Gastroesophageal sphincter (tissue), 4 donors: ENCODE measurements at places on chromosomes 16 and 17.
A peak's percentile ranks its signal among the peaks of the same experiment; 100 is the strongest.

DNA sequence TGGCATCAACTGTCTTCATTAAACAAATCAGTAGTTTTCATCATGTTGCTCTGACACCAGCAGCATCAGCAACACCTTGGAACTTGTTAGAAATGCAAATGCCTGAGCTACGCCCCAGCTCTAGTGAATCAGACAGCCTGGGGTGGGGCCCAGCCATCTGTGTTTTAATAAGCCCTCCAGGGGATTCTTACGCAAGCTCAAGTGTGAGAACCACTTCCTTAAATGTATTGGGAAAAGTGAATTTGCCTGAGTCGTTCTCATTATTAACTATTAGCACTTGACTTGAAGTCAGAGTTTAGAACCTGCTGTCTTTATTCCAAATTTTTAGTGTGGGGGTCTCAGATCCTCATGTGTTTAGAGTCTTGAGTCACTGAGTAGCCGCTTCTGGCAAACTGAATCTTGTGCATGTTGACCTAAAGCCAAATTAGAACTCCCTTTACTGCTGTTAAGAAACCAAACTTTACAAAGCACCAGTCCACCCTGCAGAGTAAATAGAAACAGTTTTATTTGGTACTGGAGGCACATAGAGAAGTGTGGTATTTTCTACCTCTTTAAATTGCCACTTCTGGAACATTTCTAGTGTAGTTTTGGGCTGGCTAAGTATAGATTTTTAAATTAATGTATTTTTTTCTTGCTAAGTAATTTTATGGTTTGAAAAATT is 137.4 kb upstream of the COX10 start:
- no peaks in the 10 kb centered on the region for H3K27me3 ChIP-seq
- no peak overlapping the region for H3K4me3 ChIP-seq
- ATAC-seq: peak; percentile 82
- H3K4me1 ChIP-seq: no peaks in the 10 kb centered on the region

- H3K4me1 ChIP-seq: no peaks in the 10 kb centered on the region
- ATAC-seq: no peak
- no peak overlapping the region for H3K27ac ChIP-seq
- H3K36me3 ChIP-seq: no peaks in the 10 kb centered on the region
Measured at GRCh38 chr16:35908942-35909341, 2449.5 kb downstream of the TP53TG3F start.

- H3K36me3 ChIP-seq: no peaks in the 10 kb centered on the region
- peak overlapping the region; percentile 31 for H3K27ac ChIP-seq
- H3K27me3 ChIP-seq: no peaks in the 10 kb centered on the region
- H3K4me3 ChIP-seq: peak overlapping the region; percentile 4
Measured at GRCh38 chr16:49586466-49587450, 213.2 kb downstream of the C16orf78 start.

- H3K4me1 ChIP-seq: no peaks in the 10 kb centered on the region
- no peaks in the 10 kb centered on the region for H3K36me3 ChIP-seq
- no peak overlapping the region for H3K27ac ChIP-seq
- no peak for ATAC-seq
- H3K4me3 ChIP-seq: no peak overlapping the region
Measured at GRCh38 chr17:27993161-27993695, 49.2 kb upstream of the NLK start.

DNA sequence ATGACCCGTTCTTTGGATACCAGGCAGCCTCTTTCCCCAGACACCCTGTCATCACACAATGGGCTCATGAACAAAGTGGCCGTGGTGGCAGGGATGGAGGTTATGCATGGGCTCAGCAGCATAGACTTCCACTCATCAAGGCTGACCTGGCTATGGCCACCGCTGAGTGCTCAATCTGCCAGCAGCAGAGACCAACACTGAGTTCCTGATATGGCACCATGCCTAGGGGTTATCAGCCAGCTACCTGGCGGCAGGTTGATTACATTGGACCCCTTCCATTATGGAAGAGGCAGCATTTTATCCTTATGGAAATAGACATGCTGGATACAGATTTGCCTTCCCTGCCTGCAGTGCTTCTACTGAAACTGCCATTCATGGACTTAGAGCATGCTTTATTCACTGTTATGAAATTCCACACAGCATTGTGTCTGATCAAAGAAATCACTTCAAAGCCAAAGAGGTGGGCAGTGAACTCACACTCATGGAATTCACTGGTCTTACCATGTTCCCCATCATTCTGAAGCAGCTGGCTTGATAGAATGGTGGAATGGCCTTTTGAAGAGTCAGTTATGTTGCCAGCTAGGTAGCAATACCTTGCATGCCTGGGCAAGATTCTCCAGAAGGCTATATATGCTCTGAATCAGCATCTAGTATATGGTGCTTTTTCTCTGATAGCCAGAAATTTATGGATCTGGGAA is 160.6 kb downstream of the PRKCB start:
- no peak overlapping the region for H3K4me3 ChIP-seq
- H3K27ac ChIP-seq: no peak overlapping the region
- no peaks in the 10 kb centered on the region for H3K36me3 ChIP-seq
- H3K27me3 ChIP-seq: no peaks in the 10 kb centered on the region
- ATAC-seq: no peak

DNA sequence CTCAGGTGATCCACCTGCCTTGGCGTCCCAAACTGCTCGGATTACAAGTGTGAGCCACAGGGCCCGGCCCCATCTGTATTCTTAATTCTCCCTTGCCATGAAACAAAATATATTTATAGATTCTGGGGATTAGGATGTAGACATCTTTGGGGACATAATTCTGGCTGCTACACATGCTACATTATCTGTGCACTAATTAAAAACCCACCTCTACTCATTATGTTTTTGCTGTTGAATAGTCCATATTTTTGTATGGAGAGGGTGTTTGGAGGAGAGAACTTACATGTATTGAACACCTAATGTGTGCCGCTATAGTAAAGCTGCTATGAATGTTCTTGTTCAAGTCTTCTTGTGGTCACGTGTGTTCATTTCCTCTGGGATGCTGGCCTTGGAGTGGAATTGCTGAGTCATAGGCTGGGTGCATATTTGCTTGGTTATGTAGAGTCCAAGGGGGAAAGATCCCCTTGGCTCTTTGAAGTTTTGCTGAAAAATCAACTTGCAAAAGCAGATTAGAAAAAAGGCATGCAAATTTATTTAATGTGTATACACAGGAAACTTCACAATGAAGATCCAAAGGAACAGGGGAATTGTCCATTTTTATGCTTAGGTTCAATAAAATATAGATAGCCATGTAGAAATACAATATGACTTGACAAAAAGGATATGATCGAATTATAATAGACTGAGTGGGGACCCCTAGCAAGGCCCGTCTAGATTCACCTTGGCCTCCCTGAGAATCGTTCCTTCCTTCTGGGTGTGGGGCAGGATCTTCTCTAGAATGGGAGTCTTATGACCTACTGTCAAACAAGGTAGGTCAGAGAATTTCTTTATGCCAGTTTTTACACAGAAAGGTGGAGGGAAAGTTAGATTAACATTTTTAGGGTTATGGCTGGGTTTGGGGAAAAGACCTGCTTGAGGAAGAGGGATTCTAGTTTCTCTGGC is 42.1 kb upstream of the GPRC5B start:
- ATAC-seq: no peak
- H3K4me3 ChIP-seq: no peak overlapping the region

DNA sequence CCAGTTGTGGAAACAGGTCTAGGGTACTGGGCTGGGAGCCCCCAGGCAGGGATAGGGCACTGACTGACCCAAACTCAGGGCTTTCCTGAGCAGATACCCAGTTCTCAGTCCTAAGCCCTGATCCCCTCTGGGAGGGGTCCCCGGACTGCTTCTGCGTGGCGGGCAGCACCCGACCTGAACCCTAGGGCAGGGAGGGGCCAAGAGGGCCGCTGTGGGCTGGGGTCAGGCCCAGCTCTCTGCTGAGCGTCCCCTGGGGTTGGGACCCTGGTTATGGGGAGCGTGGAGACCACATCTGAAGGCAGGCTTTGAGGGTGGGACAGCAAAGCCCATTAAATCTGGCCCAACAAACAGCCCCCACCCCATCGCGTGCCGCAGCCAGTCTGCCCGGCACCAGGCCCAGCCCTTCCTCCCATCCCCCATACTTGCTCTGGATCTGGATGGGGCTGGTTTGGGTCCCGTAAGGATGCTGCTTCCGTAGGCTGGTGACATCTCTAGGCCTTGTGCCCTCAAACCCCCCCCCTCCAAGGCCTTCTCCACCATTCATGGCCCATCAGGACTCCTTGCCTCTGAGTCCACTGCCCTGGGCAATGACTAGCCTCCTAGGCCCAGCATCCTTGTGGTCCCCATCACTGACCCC is 691 bp upstream of the FAM83G start:
- no peaks in the 10 kb centered on the region for H3K27me3 ChIP-seq
- no peaks in the 10 kb centered on the region for H3K4me1 ChIP-seq
- peak overlapping the region; percentile 50 for H3K27ac ChIP-seq

- no peak overlapping the region for H3K27ac ChIP-seq
- no peaks in the 10 kb centered on the region for H3K36me3 ChIP-seq
- no peak overlapping the region for H3K4me3 ChIP-seq
- no peaks in the 10 kb centered on the region for H3K27me3 ChIP-seq
- no peak for ATAC-seq
Measured at GRCh38 chr17:4485676-4486646, 12.7 kb upstream of the SPNS2 start.
